Stomach (tissue), 19 donors: ENCODE measurements at places on chromosomes 3 and 15. TPM values are rescaled to one million over a fixed set of nuclear protein-coding genes. Genes with fewer than 3 reads are reported as not detected.

The AHSG gene
- 0.92 TPM for total RNA-seq

The ITGB5 gene
- total RNA-seq: 205 TPM

The TRPM1 gene
- not detected for total RNA-seq

DNA sequence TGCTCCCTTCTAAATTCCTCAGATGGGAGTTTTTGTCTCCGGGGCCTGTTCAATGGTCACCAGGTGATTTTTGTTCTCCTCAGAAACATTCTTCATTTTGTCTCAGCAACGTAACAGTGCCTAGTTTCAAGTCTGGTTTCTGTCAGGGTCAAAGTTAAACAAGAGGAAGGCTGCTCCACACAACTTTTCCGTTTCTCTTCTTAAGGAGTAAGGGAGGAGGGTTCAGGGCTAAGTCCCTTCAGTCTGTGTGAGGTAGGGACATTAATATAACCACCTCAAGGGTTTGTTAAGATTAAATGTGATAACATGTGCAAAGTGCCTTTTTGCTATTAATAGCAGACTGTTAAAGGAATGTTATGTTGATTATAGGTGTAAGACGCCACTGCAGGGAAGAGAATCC lies 41.8 kb downstream of the HOMER2 start:
- no peaks in the 10 kb centered on the region for H3K4me1 ChIP-seq
- DNase-seq: no peak
- H3K36me3 ChIP-seq: peaks cover 5% of the 10 kb centered on the region

- no peak for DNase-seq
- H3K36me3 ChIP-seq: no peaks in the 10 kb centered on the region
- H3K27ac ChIP-seq: no peak overlapping the region
- H3K4me1 ChIP-seq: no peaks in the 10 kb centered on the region
These were observed 161.9 kb upstream of the RGMA start for GRCh38 chr15:93250950-93251349.

The TGM4 gene
- total RNA-seq: not detected

GRCh38 chr15:68384451-68385239 lies 47.3 kb downstream of the ITGA11 start:
- no peaks in the 10 kb centered on the region for H3K36me3 ChIP-seq
- H3K4me3 ChIP-seq: no peak overlapping the region
- DNase-seq: peak; percentile 24

DNA sequence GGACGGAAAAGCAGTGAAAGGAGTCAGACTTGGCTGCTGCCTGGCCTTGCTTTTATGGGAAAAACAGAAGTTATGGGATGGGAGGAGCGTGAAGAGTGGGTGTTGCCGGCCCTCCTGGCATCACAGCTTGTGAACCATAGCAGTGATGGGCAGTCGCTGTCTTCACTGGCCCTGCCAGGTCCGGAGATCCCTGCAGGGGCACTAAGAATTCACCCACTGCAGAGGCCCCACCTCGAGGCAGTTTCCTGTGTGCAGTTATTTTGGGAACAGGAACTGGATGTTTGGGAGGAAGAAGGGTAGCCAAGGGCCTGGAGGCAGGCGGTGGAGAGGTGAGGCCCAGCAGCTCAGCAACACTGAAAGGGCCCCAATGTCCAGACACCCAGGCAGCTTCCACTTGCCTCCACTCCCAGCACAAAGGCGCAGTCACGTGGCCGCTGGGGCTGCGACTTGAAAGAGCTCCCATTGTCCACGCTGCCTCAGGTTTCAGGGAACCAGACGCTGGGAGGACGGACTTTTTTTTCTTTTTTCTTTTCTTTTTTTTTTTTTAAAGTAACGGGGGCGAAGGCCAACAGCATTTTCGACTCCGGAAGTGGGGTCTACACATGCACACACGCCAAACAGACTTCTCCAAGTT lies 255.6 kb downstream of the ZNF621 start:
- H3K4me3 ChIP-seq: peak overlapping the region; percentile 29
- peak overlapping the region; percentile 22 for H3K27ac ChIP-seq
- peaks cover 17% of the 10 kb centered on the region for H3K4me1 ChIP-seq

The SH2D7 gene
- not detected for total RNA-seq

The MPI gene
- total RNA-seq: 26.1 TPM

DNA sequence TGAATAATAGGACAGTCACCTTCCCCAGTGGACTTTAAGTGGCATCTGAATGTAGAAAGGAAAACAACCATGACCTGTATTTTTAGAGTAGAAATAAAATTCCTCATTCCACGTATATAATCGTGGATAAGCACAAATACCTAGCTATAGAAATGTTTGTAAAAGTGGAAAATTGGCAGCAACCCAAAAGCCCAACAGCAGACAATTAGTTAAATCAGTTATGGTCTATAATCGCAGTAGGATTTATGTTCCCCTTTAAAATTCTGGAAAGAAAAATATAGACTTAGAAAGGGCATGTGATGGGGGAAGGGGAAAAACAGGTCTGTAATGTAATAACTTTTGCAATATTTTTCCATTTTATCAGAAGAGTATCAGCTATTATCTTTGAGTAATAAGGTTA lies 241.9 kb upstream of the ST8SIA2 start:
- no peaks in the 10 kb centered on the region for H3K27me3 ChIP-seq
- no peaks in the 10 kb centered on the region for H3K4me1 ChIP-seq
- no peak overlapping the region for H3K4me3 ChIP-seq
- H3K36me3 ChIP-seq: peaks cover 44% of the 10 kb centered on the region
- DNase-seq: no peak
- no peak overlapping the region for H3K27ac ChIP-seq

GRCh38 chr3:150449169-150449721 lies 41.1 kb downstream of the TSC22D2 start:
- no peaks in the 10 kb centered on the region for H3K36me3 ChIP-seq
- DNase-seq: no peak
- H3K27ac ChIP-seq: no peak overlapping the region
- no peaks in the 10 kb centered on the region for H3K27me3 ChIP-seq

- H3K36me3 ChIP-seq: no peaks in the 10 kb centered on the region
- H3K27ac ChIP-seq: peak overlapping the region; percentile 67
- peaks cover 44% of the 10 kb centered on the region for H3K4me1 ChIP-seq
- DNase-seq: no peak
- no peaks in the 10 kb centered on the region for H3K27me3 ChIP-seq
These were observed 3.5 kb upstream of the CCDC9B start for GRCh38 chr15:40344217-40344616.

- H3K27me3 ChIP-seq: no peaks in the 10 kb centered on the region
- DNase-seq: no peak
- no peak overlapping the region for H3K27ac ChIP-seq
- peaks cover 4% of the 10 kb centered on the region for H3K36me3 ChIP-seq
- H3K4me1 ChIP-seq: no peaks in the 10 kb centered on the region
These were observed 128.1 kb downstream of the IL1RAP start for GRCh38 chr3:190642016-190642415.
